Activated T-helper 2 cell treated with anti-CD3 and anti-CD28 coated beads, Interferon-gamma antibody, Interleukin-2, Interleukin-4, amounts not matched to agents 10 μg/mL and 5 μg/mL and 100 μg/mL, durations not matched to agents 14 hours and 24 hours and 36 hours (primary cell): ENCODE measurements at places on chromosomes 12 and 14.
A peak's percentile ranks its signal among the peaks of the same experiment; 100 is the strongest.

DNA sequence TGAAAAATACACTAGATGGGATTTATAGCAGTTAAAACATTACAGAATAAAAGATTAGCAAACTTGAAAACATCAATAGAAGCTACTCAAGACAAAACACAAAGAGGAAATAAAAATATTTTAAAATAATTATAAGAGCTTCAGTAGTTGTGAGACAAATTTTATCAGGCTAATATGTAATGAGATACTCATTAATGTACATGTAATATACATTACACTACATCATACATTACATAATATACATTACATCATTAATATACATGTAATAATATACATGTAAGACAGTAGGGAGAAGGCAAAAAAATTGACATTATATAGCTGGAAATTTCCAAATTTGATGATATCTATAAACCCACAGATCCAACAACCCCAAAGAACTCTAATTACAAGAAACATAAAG, 249.4 kb upstream of the HMGA2 start:
- DNase-seq = no peak

DNA sequence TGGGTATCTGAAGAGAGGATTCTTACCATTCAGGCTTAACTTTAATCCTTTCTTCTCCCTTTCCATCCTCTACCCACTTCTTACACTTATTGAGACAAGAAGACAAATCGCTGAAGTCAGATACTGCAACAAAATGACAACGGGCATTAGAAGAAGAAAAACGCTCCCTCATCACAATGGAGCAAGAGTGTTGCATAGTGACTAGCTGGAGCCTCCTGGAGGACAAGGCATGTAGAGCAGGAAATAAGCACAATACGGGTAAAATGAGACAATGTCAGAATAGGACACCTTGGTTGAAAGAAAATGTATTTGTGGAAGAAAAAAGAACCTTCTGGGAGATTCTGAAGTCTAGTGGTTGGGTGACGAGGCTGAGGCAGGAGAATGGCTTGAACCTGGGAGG, 501.0 kb downstream of the RERGL start:
- no peak for DNase-seq

DNA sequence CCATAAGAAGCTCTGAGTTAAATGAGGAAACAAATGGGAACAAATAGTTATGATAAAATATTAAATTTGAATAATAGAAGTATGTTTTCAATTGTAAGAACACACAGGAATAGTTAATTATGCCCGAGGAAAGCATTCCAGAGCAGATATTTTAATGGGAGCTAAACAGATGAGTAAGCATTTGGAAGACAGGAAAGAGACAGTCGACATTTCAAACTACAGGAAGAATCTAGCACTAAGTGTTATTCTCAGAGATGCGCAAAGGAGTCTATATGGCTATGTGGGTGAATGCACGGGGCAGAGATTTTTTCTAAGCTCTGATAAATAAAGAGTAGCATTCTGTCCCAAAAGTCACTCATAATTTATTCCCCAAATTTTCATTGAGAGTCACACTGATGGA, 64.5 kb upstream of the SSTR1 start:
- DNase-seq = no peak

- no peak for DNase-seq
Observed at GRCh38 chr12:115941362-115941761, 336.1 kb downstream of the MED13L start.

DNA sequence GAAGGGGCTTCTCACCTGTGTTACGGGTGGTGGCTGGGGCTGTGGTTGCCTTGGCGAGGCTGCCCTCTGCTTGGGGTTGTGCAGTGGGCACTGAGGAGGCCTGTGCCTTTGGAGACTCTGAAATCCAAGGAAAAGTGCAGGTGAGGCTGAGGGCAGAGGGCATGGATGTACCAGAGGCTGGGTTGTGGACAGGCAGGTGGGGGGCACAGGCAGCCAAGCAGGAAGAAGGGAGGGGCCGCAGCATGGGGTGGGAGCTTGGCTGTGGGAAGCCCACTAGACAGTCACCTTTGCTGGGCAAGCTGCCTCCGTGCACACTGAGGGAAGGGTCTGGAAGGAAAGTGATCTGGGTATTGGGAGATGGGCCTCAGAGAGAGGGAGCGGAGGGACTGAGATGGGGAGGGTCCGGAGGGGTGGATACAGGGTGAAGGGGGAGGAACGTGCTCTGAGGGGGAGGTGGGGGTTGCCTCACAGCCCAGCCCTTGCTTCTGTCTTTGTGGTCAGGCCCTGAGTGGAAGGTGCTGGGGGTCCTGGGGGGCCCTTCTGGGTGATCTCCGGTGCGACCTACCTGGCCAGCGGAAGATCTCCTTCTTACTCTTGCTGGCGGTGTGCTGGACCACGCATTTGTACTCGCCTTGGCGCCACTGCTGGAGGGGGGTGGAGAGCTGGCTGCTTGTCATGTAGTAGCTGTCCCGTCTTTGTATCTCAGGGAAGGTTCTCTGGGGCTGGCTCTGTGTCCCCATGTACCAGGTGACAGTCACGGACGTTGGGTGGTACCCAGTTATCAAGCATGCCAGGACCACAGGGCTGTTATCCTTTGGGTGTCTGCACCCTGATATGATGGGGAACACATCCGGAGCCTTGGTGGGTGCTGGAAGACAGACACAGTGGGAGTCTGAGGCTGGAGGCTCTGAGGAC, 318.7 kb downstream of the TMEM121 start:
- no peak for DNase-seq

DNA sequence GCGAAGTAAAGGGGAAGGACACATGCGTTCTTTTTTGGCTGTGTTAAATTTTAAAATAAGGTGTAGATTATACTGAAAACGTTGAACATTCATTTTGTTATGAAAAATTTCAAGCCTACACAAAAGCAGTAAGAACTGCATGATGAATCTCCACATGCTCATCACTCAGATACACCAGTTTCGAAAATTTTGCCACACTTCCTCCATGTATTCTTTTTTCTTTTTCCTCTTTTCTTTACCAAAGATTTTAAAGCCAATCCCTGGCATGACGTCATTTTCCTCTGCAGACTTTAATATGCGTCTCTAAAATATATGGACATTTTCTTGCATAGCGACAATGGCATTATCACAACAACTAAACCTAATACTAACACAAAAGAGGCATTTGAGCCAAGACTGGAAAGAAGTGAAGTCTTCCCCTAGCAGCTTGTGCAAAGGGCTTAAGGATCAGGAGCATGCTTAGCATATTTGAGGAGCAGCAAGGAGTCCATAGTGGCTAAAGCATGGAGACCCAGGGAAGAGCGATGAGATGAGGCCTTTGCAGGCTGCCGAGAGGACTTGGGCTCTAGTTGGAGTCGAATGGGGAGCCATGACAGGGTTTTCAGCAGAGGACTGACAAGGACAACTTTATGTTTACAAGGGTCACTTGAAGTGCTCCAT, 111.9 kb downstream of the ERC1 start:
- DNase-seq = no peak

DNA sequence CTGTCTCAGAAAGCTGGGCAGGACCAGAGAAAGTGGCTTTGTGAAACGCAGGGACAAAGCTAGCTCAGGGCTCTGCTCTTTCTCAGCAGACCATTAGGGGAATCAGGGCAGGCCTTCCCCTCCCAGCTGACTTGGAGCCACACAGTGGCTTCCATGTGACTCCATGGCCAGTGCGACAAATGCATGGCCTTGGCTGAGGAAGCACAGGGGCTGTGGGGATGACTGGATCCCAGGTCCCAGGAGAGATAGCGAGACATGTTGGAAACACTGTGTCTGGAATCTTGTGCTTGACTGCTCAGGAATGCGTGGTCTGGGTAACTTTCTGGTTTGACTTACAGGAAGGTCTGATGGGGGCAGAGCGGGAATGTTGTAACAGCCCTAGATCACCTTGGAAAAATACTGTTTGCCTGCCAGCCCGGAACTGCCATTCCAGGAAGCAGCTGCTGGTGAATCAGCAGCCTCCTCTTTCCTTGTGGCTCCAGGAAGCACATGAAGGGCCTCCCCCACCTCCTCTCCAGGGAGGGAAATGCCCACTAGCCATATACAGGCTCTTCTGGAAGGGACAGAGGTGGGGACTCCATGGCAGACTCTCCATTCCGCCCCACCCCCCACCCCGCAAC, 133.5 kb upstream of the HIF1A start:
- no peak for DNase-seq

- no peak for DNase-seq
Observed at GRCh38 chr12:100539202-100539601, 34.3 kb upstream of the GAS2L3 start.

- no peak for DNase-seq
Observed at GRCh38 chr14:77041881-77042545, 13.5 kb upstream of the IRF2BPL start.

DNA sequence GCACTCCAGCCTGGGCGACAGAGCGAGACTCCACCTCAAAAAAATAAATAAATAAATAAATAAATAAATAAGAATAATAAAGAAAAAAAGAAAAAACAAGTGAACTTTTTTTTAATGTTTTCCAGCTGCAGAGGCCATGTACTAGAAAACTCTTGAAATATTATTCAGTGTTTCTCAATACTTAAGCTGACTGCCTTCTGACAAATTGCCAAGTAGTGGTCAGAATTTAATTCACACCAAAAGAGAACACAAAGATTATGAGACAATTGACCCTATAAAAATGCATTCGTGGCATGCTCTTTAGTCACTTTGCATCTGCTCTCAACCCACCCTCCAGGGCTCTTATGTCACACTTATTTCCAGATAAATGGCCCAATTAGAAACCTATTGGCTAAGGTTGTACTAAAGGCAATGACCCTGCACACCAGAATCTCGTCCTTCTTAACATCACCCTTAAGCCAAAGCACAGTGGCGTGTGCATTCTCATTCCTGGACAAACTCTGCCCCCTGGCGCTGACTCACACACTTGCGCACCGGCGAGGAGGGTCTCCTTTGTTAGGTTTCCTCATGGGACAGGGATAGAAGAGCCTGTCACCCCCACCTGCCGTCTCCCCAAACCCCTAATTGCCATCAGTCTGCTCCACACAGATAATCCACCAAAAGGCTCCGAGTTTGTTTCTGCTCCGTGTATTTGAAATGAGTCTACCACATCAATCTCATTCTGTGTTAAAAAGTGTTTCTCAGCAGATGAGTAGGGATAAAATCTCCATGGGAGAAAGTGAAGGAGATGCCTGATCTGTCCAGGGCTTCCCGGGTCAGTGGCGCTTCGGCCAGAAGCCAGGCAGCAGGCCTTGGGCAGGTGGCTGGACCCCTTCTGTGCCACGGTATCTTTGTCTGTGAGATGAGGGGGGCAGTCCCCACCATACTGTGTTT, 73.1 kb upstream of the CEP83 start:
- peak; percentile 55 for DNase-seq

- no peak for DNase-seq
Observed at GRCh38 chr12:29427964-29428363, 47.0 kb upstream of the ERGIC2 start.

- DNase-seq = no peak
Observed at GRCh38 chr14:101001311-101002069, 98.0 kb upstream of the RTL1 start.

- DNase-seq = no peak
Observed at GRCh38 chr14:55819610-55820304, 239.8 kb downstream of the KTN1 start.
